Smooth muscle cell of the umbilical artery (primary cell): ENCODE measurements at places on chromosomes 16 and 17. TPM values are rescaled to one million over a fixed set of nuclear protein-coding genes. Genes with fewer than 3 reads are reported as not detected.

The CCL13 gene
- 0.59 TPM in 1 of 2 replicates, not detected in the other for total RNA-seq

The ADAMTS18 gene
- total RNA-seq = under 0.01 TPM in 1 of 2 replicates, not detected in the other

The CDH13 gene
- total RNA-seq = 185 and 293 TPM in 2 replicates

The GPR139 gene
- total RNA-seq = not detected in 2 replicates

The KRT15 gene
- total RNA-seq = 1.8 and 8.6 TPM in 2 replicates

The KRTAP2-2 gene
- not detected in 2 replicates for total RNA-seq

The TMEM220 gene
- 0.69 and 1.2 TPM in 2 replicates for total RNA-seq

The PLA2G10 gene
- total RNA-seq = not detected in 2 replicates

The MRTFB gene
- total RNA-seq = 3.3 and 9.5 TPM in 2 replicates

The LLGL2 gene
- total RNA-seq = 0.74 and 1.2 TPM in 2 replicates

The CDRT4 gene
- 3.0 and 4.0 TPM in 2 replicates for total RNA-seq

The SLC12A3 gene
- 0.30 TPM in 1 of 2 replicates, not detected in the other for total RNA-seq

The ZFP3 gene
- 1.2 TPM in 2 replicates for total RNA-seq

The SLFN12 gene
- 28.2 and 31.5 TPM in 2 replicates for total RNA-seq

The KRTAP1-5 gene
- total RNA-seq = 0.23 and 0.30 TPM in 2 replicates

The PIK3R5 gene
- total RNA-seq = not detected in 2 replicates

The HEATR9 gene
- total RNA-seq = not detected in 2 replicates

The FOXN1 gene
- not detected in 2 replicates for total RNA-seq

The SOX15 gene
- total RNA-seq = 0.30 and 0.32 TPM in 2 replicates

The TBC1D3 gene
- not detected in 2 replicates for total RNA-seq

The SLC9A5 gene
- total RNA-seq = 1.5 and 2.4 TPM in 2 replicates

The KRT31 gene
- not detected in 2 replicates for total RNA-seq

The MKS1 gene
- total RNA-seq = 8.0 and 10.3 TPM in 2 replicates

The BICDL2 gene
- 0.28 and 0.59 TPM in 2 replicates for total RNA-seq

The SETD1A gene
- 1.8 and 4.9 TPM in 2 replicates for total RNA-seq

The PLXDC1 gene
- 0.14 TPM in 1 of 2 replicates, not detected in the other for total RNA-seq

The SOST gene
- not detected in 2 replicates for total RNA-seq

The LGALS9B gene
- total RNA-seq = not detected in 2 replicates
